ENCODE measurements at places on chromosomes 11 and 22.

DNA sequence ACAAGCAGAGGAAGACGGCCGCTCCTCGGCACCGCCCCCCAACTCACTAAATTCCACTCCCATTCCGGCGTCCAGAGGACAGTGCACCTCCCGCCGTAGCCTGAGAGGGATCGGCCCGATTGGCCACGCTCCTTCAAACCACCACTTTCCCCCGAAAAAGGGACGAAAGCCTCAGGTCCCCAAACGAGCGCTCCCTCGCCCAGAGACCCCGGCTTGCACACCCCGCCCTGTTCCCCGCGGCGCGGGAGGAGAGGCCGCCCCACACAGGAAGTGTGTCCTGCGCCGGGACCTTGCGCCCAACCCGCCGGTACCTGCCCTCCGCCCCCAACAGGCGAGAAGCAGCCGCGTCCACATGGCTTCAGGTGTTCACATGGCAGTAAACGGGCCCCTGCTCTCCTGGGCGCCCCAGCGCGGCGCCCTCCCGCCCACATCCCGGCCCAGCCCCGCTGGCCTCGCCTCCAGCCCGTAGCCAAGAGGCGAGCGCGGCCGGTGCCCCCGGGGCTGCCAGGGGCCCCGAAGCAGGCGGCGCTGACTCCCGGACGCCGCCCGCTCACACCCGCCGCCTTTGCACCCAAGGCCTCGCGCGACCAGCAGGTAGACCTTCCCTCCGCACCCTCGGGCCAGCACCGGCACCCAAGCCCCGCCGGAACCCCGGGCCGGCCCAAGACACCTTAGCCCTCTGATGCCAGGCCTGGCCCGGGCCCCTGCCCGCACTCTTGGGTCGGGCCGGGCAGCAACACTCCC lies 849 bp downstream of the TCF20 start:
- no peak for DNase-seq

DNA sequence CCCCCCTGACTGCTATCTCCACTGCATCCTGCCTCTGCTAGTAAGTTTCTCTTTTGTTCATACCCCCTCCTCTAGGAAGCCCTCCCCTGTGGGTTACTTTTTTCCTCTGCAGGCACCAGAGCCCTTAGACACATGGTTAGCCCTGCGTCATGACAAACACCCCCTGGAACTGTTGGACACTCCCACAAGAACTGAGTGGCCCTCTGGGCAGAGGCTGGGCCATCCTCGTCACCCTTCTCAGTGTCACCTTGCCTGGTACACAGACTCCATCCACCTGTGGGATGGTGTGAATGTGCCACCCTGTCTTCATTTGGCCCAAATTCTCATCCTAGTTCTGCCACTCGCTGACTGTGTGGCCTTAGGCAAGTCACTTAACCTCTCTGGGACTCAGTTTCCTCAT lies 4.1 kb upstream of the RAB3IL1 start:
- DNase-seq = no peak

DNA sequence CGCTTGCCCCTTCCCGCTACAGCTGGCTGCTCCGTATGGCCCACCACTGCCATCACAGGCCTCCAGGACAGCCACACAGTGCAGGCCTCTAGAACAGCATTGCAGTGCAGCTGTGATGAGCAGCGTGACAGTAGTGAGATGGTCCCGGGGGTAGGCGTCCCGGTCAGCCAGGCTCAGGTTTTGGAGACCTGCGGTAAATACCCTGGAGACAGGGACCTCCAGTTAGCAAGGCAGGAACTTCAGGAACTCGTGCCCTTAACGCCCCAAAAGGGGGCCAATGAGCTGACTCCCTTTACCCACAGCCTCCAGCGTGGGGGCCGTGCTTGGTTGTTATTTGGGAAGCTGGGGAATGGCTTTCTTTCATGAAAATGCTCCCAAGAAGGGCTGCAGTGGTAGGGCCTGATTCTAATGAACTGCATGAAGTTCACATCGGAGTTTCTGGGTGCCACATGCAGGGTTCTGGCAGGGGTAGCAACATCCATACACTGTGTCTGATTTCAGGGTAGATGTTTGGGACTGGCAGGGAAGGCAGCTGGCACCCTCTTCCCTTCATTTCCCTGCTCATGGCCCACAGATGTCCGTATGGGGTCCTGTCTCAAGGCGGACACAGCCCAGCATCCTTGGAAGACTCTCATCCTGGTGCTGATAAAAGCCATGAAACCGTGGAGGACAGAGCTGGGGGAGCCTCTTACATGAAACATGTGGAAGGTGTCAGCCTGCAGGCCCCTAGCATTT lies 440.5 kb downstream of the TBC1D22A start:
- DNase-seq = no peak

- no peak for DNase-seq
These were observed 68.0 kb upstream of the OLFML1 start for GRCh38 chr11:7417328-7417727.

GRCh38 chr22:28772633-28773460 lies at the start of gene CCDC117:
Gene CCDC117, plus strand, starts transcription at chr22:28772695. Its CDS starts 155 bp downstream, at chr22:28772850.
- peak; percentile 83 for DNase-seq

GRCh38 chr11:55624531-55624930 lies 10.4 kb upstream of the OR4P4 start:
- no peak for DNase-seq

GRCh38 chr22:25403811-25404471 lies 160.5 kb upstream of the GRK3 start:
- DNase-seq = no peak

DNA sequence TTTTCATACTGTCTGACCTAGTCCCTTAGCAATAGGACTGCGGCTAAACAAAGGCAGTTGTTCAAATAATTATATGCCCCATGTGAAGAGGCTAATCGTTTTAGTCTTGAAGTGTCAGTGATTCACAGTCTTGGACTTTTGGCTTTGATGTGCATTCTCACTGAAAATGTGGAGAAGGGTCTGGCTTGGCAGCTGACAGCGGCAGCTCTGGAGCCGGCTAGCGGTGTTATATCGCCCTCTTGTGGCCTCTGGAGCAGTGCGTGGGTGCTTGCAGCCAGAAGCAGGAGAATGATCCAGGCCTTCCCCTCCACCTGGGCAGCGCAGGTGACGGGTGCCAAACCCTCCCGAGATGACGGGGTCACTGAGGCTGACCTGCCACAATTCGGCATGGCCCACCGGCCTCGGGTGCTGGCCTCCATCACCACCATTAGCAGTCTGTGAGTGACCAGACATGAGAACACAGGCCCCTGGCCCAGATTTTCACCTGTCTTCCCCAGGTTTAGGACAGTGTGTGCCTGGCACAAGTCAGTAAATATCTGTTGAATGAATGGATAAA lies 90.3 kb upstream of the PITPNB start:
- peak; percentile 73 for DNase-seq

DNA sequence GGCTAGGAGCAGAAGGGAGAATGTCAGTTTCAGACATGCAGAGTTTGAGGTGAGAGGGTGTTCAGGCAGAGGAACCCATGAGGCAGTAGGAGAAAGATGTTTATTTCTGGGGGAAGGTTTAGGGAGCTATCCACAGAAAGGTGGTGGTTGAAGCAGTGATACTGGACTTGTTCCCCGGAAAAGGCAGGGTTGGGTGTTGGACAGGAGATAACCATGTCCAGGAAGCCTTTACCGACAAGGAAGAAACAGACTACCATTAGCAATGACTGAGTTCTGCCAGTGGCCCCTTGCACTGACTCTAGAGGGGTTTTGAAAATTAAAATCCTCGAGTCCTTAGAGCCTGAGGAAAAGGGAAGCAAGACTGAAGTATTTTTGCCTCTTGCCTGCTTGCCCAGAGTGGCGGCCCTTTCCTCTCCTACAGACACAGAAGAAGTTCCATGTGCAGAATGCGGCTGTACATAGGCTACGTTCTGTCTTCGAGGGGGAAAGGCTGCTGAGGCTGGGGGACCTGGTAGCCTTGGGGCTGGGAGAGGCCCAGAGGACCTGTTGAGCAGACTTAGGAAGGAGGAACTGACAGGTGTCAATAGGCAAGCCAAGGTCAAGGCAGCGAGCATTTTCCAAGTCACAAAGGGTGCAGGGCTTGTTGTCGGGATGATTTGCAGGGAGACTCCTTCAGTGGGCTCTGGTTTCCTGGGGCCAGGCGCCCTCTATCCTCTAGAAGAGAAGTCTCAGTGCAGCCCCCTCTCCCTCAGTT lies 146.7 kb downstream of the LDLRAD3 start:
- no peak for DNase-seq

DNA sequence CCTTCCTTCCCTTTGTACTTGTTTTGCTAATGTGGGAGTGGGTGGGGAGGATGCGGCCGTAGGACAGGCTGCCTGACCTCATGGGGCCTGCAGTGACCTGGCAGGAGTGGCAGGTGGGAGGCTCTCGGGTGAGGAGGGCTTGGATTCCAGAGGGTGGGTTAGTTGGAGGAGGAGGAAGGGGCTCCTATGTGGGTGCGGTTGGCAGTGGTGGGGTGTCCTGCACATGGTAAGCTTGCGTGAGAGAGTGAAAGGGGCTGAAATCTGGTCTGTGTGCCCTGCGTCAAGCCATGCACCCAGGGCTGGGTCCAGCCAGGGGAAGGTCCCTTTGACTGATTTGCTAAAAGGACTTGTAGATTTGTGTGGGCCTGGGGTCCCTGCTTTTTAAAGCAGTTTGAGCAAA lies 90.7 kb upstream of the OR4B1 start:
- DNase-seq = no peak

DNA sequence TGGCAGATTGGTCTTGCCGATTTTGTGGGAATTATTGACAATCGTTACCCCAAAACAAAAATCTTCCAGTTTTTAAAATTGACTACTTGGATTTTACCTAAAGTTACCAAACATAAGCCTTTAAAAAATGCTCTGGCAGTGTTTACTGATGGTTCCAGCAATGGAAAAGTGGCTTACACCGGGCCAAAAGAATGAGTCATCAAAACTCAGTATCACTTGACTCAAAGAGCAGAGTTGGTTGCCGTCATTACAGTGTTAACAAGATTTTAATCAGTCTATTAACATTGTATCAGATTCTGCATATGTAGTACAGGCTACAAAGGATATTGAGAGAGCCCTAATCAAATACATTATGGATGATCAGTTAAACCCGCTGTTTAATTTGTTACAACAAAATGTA lies 37.2 kb downstream of the IGLL1 start:
- DNase-seq = no peak

Data from fibroblast of skin of left biceps (primary cell).